ENCODE measurements at places on chromosomes 7 and 10.

DNA sequence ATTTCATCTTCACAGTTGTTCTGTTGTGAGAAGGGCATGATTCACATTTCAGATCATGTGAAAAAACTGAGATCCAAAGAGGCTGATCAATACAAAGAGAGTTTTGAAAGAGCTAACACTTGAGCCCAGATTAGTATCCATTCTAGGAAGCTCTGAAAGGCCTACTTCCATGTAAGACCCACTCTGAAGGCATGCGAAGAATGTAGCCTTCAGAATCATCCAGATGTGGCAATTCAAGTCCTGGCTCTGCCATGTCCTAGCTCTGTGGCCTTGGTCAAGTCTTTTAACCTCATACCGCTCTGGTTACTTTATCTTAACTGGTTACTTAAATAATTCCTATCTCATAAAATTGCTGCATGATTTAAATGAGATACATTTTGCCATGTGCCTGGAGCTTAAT, 111.1 kb downstream of the FZD1 start:
- DNase-seq: no peak

GRCh38 chr7:138460649-138461607, 869 bp downstream of the TRIM24 start:
- peak; percentile 70 for DNase-seq

DNA sequence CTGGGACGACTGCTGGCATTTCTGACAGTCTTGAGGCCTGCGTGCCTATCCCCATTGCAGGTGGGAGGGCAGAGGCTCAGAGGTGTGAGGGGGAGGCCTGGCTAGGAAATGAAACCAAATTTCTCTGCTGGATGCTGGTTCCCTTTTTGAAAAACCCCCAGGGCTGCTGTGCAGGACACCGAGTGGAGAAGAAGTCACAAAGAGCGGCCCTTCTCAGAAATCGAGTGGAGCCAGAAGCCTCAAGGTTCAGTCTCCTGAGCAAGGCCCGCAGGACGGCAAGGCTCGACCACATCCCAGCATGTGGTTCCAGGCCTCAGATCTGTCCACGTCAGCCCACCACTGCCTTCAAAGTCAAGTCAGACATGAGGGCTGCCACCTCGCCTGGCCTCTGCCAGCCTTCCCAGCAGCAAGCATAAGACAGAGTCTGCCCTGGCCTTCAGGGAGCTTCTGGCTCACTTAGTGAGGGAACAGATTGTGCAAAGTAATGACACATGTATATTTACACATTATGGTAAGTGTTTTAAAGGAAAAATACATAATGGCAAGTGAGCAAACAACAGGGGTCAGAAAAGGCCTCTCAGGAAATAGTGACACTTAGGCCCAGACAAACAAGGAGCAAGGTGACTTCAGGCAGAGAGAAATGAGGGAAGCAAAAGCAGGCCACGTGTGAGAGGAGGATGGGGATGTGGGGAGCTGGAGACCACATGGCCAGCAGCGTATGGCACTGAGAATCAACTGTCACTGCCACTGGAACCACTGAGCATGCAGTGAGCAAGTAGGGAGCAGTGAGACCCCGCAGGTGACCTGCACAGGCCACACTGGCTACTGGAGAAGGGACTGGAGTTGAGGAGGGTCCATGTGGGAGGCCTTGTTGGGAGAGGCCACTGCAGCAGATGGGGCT, 86.7 kb downstream of the ARHGAP22 start:
- DNase-seq: no peak

DNA sequence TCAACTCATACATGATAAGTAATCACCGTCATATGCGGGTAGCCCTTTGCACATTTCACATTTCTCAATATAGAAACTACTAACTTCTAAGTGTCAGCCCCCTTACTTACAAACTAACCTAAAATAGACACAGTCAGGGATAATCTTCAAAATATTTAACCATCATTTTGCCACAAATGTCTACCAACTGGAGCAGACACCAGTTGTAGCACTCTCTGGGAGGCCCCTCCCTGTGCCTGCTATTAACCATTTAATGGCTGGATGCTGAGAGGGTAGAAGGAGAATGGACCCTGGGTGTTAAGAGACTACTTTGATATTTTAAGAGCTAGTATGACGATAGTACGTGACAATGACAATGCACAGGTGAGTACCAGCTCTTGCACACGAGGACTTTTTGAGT, 116.4 kb downstream of the SORBS1 start:
- no peak for DNase-seq

- no peak for DNase-seq
Measured at GRCh38 chr10:78597796-78598555, 470.8 kb upstream of the ZMIZ1 start.

DNA sequence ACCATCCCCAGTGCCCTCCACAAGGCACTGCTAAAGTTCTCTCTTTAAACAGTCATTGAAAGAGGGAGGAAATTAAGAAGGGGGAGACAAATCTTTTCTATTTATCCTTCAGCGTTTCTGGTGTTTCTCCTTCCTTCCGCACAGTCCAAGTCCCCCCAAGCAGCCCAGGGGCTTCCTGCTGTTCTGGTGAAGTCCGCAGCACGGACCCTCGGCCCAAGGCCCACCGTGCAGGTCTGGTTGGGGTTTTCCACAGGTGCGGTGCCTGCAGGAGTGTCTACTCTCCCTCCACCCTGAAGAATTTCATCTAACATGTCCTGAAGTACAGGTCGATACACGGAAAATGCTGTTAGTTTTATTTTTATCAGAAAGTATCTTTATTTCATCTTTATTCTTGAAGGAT, 34.1 kb upstream of the KNDC1 start:
- no peak for DNase-seq

- DNase-seq: no peak
Measured at GRCh38 chr7:6284461-6285360, 12.3 kb upstream of the CYTH3 start.

- no peak for DNase-seq
Measured at GRCh38 chr10:33277135-33277536, 57.3 kb downstream of the NRP1 start.

DNA sequence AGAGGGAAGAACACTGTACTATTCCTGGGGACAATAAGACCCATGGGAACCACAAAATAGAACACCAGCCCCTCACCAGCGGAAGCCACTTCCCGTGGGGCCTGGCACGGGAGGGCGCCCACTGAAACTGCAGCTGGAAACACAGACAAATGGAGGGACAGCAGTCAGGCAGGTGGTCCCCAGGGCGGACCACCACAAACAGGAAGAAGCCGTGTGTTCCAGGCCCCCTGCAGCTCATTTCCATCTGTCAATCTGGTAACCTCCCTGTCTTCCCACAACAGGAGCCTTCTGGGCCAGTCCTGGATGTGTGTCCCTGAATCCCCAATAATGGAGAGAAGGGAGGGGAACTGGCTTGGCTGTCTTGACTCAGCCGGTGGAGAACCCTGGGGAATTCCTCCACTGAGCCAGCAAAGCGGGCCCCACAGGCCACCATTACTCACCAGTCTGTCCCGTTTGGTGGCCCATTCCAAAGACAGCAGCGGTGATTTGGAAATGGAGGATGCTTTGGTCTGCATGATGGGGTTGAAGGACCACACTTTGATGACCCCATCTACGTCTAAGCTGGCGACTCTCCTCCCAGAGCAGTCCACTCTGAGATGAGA, 16.7 kb downstream of the WDR91 start:
- peak; percentile 1 for DNase-seq

All from stimulated activated CD8-positive, alpha-beta memory T cell treated with anti-CD3 and anti-CD28 coated beads, Interleukin-4, amount 100 ng/mL, for 48 hours (primary cell).